Midbrain (tissue), 1 donor: ENCODE measurements at places on chromosomes 11 and 22.

GRCh38 chr11:4559527-4560440 lies 14.8 kb downstream of the OR52M1 start:
- no peak for DNase-seq

- no peak for DNase-seq
Measured at GRCh38 chr22:48336339-48337060, 1491.2 kb downstream of the BRD1 start.

DNA sequence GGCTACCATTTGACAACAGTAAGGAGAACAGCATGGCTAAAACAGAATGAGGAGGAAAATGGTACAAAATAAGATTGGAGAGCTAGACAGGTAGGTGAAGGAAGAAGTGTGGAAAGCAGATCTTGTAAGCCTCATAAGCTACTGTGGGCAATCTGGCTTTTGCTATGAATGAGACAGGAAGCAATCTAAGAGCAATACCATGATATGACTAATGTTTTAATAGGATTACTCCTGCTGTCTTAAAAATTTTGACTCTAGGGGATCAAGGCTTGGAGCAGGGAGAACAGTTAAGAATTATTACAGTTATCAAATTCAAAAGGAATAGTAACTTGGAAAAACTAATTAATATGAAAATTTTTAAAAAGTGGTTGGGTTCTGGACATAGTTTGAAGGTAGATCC lies 1166.0 kb upstream of the CCDC90B start:
- DNase-seq, result no peak

DNA sequence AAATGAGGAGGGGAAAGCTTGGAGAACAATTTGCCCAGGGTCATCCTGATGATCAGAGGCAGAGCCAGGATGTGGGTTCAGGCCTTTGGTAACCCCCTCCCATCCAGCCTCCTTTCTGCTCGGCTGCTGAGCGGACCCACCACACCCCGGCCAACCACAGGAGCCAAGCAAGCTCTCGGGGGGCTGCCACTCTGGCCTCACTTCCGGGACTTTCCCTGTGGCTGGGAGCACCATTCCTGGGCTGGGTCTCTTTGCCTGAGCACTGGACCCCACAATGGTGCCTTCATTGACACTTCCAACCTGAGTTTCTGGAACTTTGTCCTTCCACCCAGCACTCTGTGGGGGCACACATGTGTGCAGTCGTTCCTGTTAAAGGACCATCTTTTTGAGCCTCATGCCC lies 9.8 kb downstream of the TOP3B start:
- no peak for DNase-seq

- DNase-seq, result no peak
Measured at GRCh38 chr11:66604155-66604554, 11.2 kb downstream of the CCS start.

GRCh38 chr22:46088541-46089311 lies 61.6 kb upstream of the PPARA start:
- no peak for DNase-seq

DNA sequence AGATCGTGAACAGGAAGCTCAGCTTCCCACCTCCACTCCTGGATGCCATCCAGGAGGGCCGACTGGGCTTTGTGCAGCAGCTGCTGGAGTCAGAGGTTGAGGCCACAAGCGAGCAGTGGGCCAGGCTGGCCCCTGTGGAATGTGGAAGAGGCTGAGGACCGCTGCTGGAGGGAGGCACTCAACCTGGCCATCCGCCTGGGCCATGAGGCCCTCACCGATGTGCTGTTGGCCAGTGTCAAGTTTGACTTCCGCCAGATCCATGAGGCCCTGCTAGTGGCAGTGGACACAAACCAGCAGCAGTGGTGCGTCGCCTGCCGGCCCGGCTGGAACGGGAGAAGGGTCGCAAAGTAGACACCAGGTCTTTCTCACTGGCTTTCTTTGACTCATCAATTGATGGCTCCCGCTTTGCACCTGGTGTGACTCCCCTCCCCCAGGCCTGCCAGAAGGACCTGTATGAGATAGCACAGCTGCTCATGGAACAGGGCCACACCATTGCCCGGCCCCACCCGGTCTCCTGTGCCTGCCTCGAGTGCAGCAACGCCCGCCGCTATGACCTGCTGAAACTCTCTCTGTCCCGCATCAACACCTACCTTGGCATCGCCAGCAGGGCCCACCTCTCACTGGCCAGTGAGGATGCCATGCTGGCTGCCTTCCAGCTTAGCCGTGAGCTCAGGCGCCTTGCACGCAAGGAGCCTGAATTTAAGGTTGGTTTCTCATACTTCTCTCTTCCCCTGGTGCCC lies 24.9 kb downstream of the ART5 start:
- no peak for DNase-seq

DNA sequence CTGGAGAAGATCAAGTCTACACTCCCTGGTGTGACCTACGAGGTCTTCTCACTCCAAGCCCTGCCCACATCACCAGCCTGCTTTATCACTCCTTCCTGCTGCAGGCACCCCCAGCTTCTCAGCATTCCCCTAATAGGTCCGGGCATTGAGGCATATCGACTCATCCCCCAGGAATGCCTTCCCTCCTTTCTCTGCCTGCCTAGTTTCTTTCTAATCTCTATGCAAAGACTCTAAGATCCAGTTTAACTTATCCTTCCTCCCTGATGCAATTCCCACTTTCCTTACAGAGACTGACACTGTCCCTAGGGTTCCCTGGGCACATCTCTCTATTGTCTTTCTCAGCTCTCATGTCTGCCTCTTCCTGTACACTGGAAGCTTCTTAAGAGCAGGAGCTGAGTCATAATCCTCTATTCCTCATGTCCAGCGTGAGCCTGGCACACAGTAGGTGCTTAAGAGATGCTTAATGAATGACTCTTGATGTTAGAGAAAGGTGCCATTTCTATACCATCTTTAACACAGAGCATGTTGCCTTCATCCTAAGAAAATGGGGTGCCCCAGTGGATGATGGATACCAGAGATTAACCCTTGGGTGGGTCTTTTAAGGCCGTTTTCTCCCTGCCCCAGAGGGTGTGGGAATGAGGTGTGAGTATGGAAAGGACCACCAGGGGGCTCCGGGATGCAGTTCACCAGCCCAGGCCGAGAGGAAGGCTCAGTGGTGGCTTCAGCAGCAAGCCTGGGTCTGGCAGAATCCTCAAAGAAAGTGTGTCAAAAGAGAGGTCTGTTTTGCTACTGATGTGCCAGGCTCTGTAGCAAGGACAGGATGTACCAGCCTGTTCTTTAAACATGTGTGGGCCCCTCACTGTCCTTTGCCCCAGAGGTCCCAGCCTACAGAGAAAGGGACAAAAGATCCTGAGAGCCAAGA lies 34.7 kb downstream of the PARVA start:
- DNase-seq, result peak; percentile 46

GRCh38 chr11:27473017-27473406 lies 422 bp upstream of the LGR4 start:
- DNase-seq, result peak; percentile 52
